ENCODE measurements at places on chromosomes 6 and 20. TPM values are rescaled to one million over a fixed set of nuclear protein-coding genes. Genes with fewer than 3 reads are reported as not detected.

PMEPA1 gene
- polyA plus RNA-seq, result 21.3 TPM

TDP2 gene
- 65.2 TPM for polyA plus RNA-seq

TREM2 gene
- polyA plus RNA-seq, result 0.31 TPM

NRN1 gene
- polyA plus RNA-seq, result 10.4 TPM

SPATS1 gene
- not detected for polyA plus RNA-seq

IL17A gene
- polyA plus RNA-seq, result not detected

SLC22A3 gene
- polyA plus RNA-seq, result 5.0 TPM

RIPPLY2 gene
- polyA plus RNA-seq, result 0.10 TPM

ZNF334 gene
- 25.6 TPM for polyA plus RNA-seq

ANKRD6 gene
- 22.2 TPM for polyA plus RNA-seq

PDYN gene
- polyA plus RNA-seq, result 0.43 TPM

POM121L2 gene
- polyA plus RNA-seq, result not detected

LGSN gene
- polyA plus RNA-seq, result 0.71 TPM

UNC93A gene
- polyA plus RNA-seq, result 4.1 TPM

FHL5 gene
- polyA plus RNA-seq, result 0.28 TPM

FAM162B gene
- 8.5 TPM for polyA plus RNA-seq

HLA-DPB1 gene
- 27.0 TPM for polyA plus RNA-seq

FAXC gene
- 5.4 TPM for polyA plus RNA-seq

SLC25A27 gene
- 31.0 TPM for polyA plus RNA-seq

CRYBG1 gene
- 30.0 TPM for polyA plus RNA-seq

ZFAND3 gene
- polyA plus RNA-seq, result 164 TPM

HLA-DMA gene
- 18.3 TPM for polyA plus RNA-seq

BFSP1 gene
- polyA plus RNA-seq, result 4.5 TPM

NRSN1 gene
- polyA plus RNA-seq, result 0.15 TPM

CHRNA4 gene
- 8.1 TPM for polyA plus RNA-seq

TSBP1 gene
- not detected for polyA plus RNA-seq

MDFI gene
- polyA plus RNA-seq, result 35.3 TPM

EGFL8 gene
- 16.3 TPM for polyA plus RNA-seq

FAM83C gene
- not detected for polyA plus RNA-seq

SLC26A8 gene
- 0.27 TPM for polyA plus RNA-seq

ULBP1 gene
- 1.9 TPM for polyA plus RNA-seq

FAM209B gene
- 0.24 TPM for polyA plus RNA-seq

PLCB4 gene
- 13.9 TPM for polyA plus RNA-seq

TMEM151B gene
- 0.42 TPM for polyA plus RNA-seq

RTF2 gene
- polyA plus RNA-seq, result 127 TPM

LPA gene
- polyA plus RNA-seq, result 0.32 TPM

GRIK2 gene
- 12.6 TPM for polyA plus RNA-seq

PTPN1 gene
- 30.0 TPM for polyA plus RNA-seq

BANF2 gene
- not detected for polyA plus RNA-seq

IPCEF1 gene
- polyA plus RNA-seq, result 6.0 TPM

FABP7 gene
- 0.34 TPM for polyA plus RNA-seq

ROS1 gene
- 0.12 TPM for polyA plus RNA-seq

ADGB gene
- polyA plus RNA-seq, result 0.67 TPM

SNAP91 gene
- 0.75 TPM for polyA plus RNA-seq

IP6K3 gene
- polyA plus RNA-seq, result 1.1 TPM

PFDN6 gene
- polyA plus RNA-seq, result 83.4 TPM

ANKEF1 gene
- polyA plus RNA-seq, result 10.1 TPM

MACROD2 gene
- 14.5 TPM for polyA plus RNA-seq

RFX6 gene
- polyA plus RNA-seq, result not detected

HLA-DQB1 gene
- 4.3 TPM for polyA plus RNA-seq

VGLL2 gene
- not detected for polyA plus RNA-seq

PI16 gene
- 1.5 TPM for polyA plus RNA-seq

ENPP3 gene
- 12.7 TPM for polyA plus RNA-seq

HFE gene
- polyA plus RNA-seq, result 8.3 TPM

MRPS26 gene
- polyA plus RNA-seq, result 49.1 TPM

CST5 gene
- 0.97 TPM for polyA plus RNA-seq

SIRPB2 gene
- polyA plus RNA-seq, result 0.32 TPM
